SHP77 (cell line): ENCODE measurements at places on chromosomes 11 and 22.

GRCh38 chr11:43962383-43963278 is 20.2 kb downstream of the C11orf96 start:
- DNase-seq, result no peak

DNA sequence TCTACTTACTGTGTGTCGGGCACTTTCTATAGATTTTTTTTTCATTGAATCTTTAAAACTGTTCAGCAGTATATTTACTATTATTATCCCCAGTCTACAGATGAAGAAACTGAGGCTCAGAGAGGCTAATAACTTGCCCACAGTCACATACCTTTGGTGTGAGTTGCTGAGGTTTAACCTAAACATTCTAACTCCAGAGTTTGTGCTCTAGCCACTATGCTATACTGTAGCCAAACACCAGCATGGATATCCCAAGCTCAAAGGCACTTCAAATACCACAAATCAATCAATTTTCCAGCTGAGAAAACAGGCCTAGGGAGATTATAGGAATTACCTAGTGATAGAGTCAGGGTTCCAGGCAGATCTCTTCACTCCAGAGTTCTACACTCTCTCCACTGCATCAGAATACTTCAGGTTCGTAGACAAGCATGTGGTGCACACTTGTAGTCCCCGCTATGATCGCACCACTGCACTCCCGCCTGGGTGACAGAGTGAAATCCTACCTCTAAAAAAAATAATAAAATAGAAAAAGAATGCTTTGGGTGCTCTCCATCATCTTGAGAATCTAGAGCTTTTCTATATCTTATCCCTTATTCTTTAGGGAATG is 20.4 kb upstream of the UPB1 start:
- no peak for DNase-seq

DNA sequence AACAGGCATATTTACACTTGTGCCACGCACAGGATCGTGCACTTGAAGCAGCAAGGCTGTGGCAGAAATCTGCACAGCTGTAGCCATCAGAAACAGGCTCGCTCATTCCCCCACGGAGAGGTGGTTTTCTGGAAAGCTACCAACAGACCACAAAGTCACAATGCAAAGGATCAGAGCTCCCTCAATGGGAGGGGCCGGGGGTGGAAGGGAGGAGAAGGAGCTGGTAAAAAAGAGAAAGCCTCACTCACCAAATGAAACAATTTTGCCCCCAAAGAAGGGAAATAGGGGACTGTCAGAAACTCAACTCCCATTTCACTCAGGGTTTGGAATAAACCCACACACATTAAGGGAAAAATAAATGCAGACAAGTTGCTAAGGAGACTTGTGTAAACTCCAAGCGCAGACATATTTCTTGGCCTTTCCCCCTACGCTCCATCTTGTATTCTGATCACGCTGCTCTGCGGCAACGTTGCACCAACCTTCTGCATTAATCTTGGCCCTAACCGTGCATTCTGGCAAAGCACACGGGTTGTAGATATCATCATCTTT is 43.2 kb upstream of the BLID start:
- DNase-seq, result no peak

DNA sequence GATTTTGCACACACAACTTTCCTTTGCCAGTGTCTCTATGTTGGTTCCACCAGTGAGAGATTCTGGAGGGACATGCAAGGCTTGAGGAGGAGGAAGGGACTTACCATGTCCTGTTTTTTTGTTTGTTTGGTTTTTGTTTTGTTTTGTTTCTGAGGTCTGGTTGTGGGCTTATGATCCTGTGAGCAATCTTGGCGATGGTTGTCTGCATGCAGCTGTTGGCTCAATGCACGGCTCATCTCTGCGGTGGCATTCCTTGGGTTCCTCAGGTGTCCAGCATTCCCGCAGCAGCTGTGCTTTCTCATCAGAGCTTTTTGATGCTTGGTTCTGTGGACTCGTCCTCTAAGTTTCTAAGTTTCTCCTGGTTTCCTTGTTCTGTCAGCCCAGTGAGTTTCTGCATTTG is 4.8 kb upstream of the NNMT start:
- no peak for DNase-seq

DNA sequence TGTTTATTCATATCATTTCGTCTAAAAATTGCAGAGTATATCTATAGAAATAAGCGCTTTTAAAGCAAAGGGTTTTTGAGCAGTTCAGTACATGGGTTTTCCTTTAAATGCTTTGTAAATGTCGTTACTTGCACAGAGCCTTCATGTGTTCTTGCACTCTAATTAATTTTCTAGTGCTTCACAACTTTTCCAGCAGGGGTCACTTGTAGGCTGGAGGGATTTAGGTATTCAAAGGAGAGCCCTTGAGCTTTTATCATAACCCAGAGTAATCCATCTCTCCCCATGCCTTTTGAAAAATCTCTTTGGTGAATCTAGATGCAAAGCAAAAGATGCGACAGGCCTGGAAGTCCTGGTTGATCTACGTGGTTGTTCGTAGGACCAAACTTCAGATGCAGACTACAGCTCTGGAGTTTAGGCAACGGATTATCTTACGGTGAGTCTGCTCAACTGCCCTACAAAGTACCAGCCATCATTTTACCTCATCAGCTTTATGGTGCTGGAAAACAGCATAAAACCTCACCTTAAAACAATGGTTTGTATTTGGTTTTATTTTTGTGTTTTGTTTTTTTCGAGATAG is 60.4 kb downstream of the SFI1 start:
- peak; percentile 9 for DNase-seq

DNA sequence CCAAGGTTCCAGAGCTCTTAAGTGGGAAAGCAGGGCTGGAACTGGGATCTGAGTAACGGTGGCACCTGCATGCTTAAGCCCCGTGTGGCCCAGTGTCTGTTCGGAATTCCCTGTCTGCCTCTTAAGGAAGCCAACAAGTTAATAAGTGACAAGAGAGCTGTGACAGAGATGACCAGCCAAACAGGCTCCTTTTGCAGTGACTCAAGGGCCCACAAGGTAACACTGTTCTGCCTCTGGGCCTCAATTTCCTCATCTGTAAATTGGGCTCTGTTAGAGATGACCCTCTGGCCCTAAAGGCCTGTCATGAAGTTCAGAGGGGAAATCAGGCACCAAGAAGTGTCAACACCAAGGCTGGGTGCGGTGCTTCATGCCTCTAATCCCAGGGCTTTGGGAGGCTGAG is 18.6 kb downstream of the USH1C start:
- DNase-seq, result no peak

DNA sequence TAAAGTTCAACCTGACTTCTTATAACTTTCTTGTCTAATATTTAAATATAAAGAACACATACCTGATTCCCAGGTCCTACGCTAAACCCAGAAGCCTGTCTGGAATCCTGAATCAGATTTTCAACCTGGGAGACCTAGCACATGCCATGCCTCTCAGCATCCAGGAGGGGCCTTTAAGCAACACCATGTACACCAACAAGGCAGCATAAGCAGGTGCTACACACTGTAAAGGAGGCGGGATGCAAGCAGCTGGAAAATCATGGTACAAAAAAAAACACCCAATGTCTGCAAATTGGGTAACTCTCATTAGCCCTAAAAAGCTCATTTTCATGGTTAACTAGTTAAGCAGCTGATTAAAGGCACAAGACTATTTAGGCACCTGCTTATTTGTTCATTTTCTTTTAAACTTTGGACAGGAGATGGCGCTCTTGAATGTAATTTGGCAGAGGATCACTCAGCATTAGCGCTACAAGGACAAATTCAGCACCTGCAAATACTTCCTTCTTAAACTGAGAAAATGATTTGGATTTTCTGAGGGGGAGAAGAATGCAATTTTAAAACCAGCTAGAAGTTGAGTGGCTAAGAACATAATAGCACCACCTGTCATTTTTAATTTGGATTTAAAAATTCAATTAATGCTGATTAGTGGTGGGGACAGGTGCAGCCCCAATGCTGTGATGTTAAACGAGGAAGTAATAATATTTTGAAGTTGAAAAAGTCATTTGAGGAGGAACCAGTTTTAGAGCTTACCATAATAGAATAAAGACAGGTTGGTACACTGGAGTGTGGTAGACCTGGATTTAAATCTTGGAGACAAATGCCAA is 104.0 kb downstream of the FAR1 start:
- DNase-seq, result peak; percentile 45

- DNase-seq, result no peak
Measured at GRCh38 chr22:21942407-21943343, 10.0 kb downstream of the PPM1F start.

GRCh38 chr11:76628408-76628947 is 42.1 kb downstream of the LRRC32 start:
- no peak for DNase-seq

DNA sequence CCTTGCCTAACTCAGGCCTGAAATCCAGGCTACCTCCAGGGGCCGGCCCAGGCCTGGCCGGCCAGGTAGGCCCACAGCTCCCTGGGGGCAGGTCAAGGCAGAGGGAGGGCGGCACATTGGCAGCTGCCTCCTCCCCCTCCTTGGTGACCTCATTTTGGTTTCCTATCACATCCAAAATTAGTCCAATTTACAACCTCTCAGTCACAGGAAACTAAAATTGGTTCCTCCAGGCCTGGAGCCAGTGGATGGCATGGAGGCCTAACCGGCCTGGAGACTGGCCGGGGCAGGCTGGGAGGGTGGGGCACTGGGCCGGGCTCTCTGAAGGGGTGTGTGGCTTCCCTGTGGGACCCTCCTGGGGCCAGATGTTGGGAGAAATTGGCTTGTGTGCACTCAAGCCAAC is 35.9 kb downstream of the LRRC10B start:
- no peak for DNase-seq

GRCh38 chr22:39266398-39267030 is 21.7 kb upstream of the PDGFB start:
- no peak for DNase-seq

GRCh38 chr11:60766547-60766946 is 9.9 kb downstream of the MS4A15 start:
- DNase-seq, result no peak

GRCh38 chr11:27497284-27497866 is 9.2 kb downstream of the LIN7C start:
- no peak for DNase-seq

- DNase-seq, result no peak
Measured at GRCh38 chr11:16902781-16903378, 111.3 kb downstream of the PLEKHA7 start.

- DNase-seq, result no peak
Measured at GRCh38 chr11:34313099-34313517, 44.7 kb downstream of the ABTB2 start.

DNA sequence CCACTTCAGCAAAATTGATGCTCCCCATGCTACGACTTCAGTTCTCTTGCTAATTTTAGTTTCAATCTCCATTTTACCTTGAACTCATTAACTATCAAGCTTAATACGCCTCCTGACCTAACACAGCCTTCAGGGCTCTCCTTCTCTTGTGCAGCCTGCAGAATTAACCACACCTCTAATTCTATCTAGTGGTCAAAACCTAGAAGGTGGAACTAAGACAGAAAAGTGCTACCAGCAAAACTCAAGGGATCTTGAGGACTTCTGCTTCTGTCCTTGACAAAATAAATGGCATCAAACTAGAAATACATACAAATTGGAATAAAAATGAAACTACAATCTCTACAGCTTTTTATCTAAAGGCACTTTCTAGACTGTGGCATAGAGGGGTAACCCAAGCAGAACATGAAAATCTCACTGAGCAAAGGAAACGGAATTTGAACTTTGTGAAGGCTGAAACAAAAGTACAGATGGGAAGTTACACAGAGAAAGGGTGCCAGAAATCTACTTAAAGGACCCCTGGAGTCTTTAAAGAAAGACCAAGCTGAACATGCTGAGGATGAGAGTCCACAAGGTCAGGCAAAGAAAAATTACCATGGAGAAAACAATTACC is 10.7 kb downstream of the CWF19L2 start:
- no peak for DNase-seq

DNA sequence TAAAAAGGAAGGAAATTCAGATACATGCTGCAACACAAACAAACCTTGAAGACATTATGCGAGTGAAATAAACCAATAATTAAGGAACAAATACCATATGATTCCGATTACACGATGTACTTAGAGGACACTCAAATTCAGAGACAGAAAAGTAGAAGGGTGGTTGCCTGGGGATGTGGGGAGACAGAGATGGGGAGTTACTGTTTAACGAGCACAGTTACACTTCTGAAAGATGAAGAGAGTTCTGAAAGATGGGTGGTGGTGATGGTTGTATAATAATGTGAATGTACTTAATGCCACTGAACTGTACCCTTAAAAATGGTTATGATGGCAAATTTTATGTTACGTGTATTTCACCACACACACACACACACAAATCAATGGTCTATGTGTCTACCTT is 14.7 kb downstream of the ZBTB44 start:
- no peak for DNase-seq

DNA sequence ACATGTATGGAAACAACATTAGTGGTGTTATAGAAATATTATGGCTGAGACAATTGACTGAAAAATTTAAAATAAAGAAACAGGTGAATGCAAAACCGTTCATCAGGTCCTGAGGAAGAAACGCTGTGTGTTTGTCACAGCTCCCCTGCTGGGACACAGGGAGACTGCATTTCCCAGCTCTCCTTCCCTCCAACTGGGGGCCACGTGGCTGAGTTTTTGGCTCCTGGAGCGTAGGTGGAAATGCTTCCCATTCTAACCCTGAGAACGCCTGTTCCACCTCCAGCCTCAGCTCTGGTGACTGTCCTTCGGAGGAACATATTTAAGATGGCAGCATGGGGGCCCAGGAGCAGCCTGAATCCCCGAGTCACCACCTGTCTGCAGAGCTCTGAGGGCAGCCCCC is 398.6 kb downstream of the BRD1 start:
- DNase-seq, result no peak

DNA sequence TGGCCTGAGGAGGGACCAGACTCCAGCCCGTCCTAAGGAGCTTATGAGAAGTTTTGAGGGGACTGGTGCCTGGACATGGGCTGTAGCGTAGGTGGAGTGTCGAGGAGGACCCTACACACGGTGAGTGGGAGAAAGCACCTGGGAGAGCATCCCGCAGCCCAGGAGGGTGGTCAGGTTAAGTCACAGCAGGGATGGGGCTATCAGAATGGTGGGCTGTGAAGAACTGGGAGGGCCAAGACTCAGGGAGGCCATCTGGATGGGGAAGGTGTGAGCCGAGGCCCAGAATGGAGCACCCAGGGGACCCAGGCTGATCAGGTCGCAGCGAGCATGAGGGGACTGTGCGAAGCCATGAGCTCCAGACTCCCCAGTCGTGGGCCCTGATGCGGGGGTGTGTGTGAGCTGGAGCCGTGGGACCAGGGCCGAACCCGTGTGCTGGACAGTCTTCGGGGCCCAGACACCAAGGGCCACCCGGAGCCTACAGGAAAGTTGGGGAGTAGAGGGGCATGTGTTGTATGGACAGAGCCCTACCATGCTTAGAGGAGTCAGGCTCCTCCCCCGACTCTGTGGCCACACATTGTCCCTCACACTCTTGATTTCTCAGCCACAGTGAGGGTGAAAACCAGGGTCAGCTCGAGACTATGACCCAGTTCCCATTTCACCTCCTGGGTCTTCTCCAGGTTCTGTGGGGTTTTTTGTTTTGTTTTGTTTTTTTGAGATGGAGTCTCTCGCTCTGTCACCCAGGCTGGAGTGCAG is 54.3 kb downstream of the BCR start:
- no peak for DNase-seq

GRCh38 chr11:64165842-64166635 is at the start of gene MACROD1:
TSS of gene MACROD1 (minus strand) at chr11:64166113. CDS start at chr11:64165994, 119 bp downstream.
- DNase-seq, result peak; percentile 90
